DMS 273 treated with DMSO at 0.1 percent for 48 hours (cell line): ENCODE measurements at places on chromosomes 13 and 19.

DNA sequence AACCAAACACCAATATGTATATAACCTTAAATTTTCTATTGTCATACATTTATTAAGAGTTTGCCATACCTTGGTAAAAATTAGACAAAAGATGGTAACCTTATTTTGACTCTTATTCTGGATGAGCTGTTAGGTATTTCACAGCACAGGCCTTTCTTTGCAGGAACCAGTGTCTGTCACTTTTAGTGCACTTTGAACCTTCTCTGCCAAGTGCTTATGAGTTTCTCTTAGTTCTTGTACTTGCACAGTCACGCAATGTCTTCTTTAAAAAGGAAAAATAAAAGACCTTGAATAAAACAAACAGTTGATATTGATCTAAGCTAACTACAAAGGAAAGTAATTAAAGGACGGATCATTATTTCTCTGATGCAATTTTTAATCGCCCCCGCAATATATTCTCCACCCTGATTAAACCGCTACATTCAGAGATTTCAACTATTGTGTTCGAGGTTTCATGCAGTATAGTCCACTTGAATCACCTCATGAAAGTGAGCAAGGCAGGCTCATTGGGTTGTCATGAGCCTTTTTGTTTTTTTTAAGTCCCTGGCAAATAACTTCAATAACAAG lies 534.5 kb downstream of the KLF5 start:
- no peak for DNase-seq

GRCh38 chr13:79447741-79448140 lies 33.2 kb upstream of the NDFIP2 start:
- no peak for DNase-seq

GRCh38 chr13:99979453-99980200 lies 2.0 kb upstream of the ZIC2 start:
- DNase-seq, result no peak

DNA sequence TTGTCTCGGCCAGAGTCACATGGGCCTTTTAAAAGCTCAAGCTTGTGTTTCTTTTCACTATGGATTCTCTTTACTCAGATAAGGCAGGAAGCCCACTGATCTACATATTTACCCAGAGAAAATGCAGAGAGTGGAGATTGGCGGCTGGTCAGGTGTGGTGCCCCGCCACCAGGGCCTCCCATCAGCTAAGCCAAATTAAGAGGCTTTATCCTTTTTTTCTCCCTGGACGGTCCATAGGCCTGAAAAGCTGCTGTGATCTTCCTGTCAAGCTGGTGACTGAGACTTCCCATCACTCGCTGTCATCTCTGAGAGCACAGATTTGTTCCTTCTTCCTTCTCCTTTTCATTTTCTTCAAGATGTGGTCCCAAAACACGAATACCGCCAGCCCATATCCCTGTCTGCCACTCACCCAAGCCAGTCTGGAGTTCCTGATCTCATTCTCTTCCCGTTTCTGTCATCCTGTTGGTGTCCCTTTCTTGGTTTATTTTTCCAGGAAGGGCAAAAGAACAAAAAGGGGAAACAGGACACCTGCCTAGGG lies 1.9 kb downstream of the SAFB start:
- no peak for DNase-seq

- no peak for DNase-seq
These were observed 182.5 kb downstream of the TEX29 start for GRCh38 chr13:111502957-111503356.

GRCh38 chr13:38308736-38309135 lies 40.9 kb upstream of the UFM1 start:
- DNase-seq, result no peak
